ENCODE measurements at places on chromosomes 7 and 10. TPM values are rescaled to one million over a fixed set of nuclear protein-coding genes. Genes with fewer than 3 reads are reported as not detected.

- DNase-seq, result no peak
These were observed 66.1 kb downstream of the SHH start for GRCh38 chr7:155746188-155746587.

DNA sequence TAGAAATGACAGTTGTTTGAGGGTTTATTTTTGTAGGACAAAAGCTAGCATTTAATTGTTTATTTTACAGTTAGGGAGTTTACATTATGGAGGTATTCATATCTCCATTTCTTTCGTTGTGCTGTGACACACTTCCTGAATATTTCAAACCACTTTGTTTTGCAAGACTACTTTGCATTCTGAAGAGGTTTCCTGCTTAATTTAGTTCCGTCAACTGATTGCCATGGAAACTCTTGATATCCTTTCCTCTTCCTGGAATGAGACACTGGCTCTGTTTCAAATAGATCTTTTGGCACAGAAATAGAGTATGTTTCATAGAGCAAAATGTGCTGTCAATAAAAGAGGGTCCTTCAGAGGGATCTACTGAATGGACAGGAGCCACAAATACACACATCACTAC is 159.5 kb upstream of the AGR3 start:
- no peak for DNase-seq

GRCh38 chr10:73576178-73576889 is 14.8 kb downstream of the USP54 start:
- no peak for DNase-seq

- no peak for DNase-seq
These were observed 26.2 kb upstream of the EXOC6 start for GRCh38 chr10:92822060-92822634.

GRCh38 chr10:34580643-34581042 is 234.5 kb downstream of the PARD3 start:
- DNase-seq, result no peak

DNA sequence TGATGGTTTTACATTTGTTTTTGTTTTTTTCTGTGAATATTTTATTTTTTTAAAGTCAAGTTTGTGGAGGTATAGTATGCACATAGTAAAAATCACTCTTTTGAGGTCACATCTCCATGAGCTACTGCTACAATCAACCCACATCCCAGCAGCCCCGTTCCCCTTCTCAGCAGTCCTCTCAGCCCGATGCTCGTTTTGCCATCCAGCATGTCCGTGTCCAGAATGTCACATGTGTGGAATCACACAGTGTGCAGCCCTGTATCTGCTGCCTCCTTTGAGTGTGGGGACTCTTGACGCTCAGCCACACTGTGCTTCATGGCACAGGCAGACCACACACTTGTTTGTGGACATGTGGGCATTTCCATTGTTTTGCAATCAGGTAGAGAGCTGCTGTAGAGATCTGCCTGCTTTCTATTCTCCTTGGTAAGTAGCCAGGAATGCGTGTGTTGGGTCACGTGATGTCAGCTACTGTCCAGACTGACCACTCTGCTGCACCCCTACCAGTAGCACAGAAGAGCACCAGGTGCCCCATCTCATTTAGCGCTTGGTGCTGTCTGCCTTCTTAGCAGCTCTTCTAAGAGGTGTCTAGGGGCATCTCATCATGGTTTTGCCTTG is 71.6 kb upstream of the CAMK2B start:
- DNase-seq, result no peak

GRCh38 chr10:129440247-129440646 is 26.8 kb upstream of the MGMT start:
- DNase-seq, result no peak

GRCh38 chr10:122338609-122339441 is 35.7 kb upstream of the PLEKHA1 start:
- no peak for DNase-seq

DNA sequence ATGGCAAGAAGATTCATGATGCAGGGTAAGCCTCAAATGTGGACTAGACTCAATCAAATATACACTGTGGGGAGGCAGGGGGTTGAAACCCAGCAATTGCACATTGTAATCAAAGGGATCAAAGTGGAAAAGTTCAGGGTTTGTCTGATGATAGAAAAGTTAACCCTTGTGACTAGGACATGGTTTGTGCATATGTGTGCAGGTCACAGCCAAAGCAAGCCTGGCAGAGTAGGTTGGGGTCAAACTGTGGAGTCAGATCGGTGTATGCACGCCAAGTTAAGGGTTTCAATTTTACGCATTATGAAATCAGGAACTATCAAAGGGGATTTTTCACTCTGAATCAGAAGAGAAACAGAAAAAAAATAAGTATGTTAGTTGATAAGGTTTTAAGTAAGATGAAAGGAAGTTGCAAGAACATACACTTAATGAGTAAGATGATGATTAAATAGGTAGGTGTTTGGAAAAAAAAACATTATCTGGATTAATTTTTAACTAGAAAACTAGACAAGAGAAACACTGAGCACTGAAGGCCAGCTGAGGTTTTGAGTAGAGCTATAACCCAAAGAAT is 188.3 kb downstream of the DGKB start:
- no peak for DNase-seq

DNA sequence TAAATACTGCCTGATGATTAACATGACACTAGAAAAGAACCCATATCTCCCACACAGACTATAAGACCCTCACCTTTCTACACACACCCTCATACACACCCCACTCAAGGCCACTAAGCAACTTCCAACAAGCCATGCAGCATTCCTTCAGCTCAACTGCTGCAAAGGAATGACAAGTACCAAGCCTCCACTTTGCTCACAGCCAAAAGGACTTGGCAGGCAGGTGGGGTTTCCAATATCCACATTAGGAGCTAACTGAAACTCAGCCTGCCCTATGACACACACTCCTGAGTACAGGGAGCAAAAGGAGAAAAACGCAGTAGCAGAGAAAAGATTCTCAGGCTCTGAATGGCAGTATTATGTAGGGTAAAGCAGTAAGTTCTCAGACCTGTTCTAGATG is 13.4 kb downstream of the USP54 start:
- no peak for DNase-seq

LEP gene
- 0.27 TPM for total RNA-seq

HOXA10 gene
- 22.4 TPM for total RNA-seq

NEBL gene
- 33.0 TPM for total RNA-seq

CASTOR2 gene
- total RNA-seq, result 16.8 TPM
